Trophoblast cell (in vitro differentiated cells and primary cell): ENCODE measurements at places on chromosomes 16 and 17.

GRCh38 chr16:69143116-69143515 is 10.7 kb downstream of the UTP4 start:
- no peak for DNase-seq

GRCh38 chr17:71849783-71850768 is 270.7 kb upstream of the SOX9 start:
- no peak for DNase-seq

DNA sequence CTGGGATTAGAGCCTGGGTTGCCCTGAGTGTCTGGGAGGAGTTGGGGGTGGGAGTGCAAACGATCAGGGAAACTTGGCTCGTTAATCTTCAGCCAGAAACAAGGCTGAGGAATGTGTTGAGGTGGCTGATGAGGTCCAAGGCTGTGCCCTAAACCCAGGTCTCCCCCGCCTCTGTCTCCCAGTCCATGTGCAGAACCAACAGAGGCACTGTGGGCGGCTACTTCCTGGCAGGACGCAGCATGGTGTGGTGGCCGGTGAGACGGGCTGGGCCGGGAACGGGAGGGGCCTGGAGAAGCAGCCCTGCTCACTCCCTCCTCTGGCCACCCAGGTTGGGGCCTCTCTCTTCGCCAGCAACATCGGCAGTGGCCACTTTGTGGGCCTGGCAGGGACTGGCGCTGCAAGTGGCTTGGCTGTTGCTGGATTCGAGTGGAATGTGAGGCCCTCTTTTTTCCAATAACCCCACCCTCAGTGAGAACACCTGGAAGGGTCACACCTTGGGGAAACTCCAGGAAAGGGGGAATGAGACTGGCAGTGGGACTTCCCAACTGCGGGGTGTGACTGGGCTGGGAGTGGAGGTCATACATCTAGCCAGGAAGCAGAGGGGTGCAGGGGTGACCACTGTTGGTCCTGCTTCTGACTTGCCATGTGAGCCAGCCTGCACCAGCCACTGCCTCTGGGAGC is 1.7 kb downstream of the SLC5A2 start:
- DNase-seq = no peak

DNA sequence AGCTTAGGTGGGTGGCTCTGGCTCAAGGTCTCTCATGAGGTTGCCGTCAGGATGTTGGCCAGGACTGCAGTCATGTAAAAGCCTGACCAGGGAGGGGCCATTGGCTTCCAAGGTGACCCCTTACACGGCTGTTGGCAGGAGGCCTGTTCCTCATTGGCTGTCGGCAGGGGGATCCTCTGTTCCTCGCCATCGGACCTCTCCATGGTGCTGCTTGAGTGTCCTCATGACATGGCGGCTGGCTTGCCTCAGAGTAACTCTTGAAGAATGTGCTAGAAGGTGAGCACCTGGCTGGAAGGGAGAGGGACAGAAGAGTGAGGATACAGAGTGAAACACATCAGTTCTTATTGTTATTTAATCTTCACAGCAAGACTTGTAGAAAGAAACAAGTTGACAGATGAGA is 4.7 kb upstream of the RPRML start:
- no peak for DNase-seq

- DNase-seq = no peak
Observed at GRCh38 chr17:17826342-17826713, 10.5 kb downstream of the SREBF1 start.

DNA sequence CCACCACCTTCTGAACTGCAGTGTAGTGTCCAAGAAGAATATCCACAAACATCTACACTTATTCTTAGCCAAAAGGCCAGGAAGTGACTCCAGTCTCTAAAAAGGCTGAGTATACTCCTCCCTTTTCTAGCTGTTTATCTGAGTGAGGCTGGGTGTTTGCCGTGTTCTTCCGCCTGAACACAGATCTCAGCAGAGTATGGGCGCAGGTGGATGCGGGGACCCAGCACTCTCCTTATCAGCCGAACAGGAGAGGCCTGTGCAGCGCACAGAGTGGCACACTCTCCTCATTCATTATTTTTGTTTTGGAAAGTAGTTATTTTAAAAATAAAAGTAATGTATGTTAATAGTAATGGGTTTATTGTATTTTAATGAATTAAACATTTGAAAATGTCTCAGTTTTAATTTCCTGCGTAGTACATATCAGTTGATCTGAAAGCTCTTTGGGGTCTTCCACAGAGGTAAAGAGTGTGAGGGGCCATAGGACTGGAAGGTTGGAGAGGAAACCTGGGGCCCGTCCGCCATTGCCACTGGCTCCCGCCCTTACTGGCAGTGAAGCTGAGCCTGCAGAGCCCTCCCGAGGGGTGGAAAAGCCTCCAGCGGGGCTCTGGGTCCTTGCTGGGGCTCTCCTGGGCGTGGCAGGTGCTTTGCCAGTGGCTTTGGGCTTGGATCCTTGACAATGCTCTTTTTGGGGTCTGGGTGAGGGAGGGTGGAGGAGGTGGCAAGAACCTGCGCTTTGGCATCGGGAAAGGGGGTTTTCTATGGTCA is 53.8 kb downstream of the PDPK1 start:
- DNase-seq = no peak

DNA sequence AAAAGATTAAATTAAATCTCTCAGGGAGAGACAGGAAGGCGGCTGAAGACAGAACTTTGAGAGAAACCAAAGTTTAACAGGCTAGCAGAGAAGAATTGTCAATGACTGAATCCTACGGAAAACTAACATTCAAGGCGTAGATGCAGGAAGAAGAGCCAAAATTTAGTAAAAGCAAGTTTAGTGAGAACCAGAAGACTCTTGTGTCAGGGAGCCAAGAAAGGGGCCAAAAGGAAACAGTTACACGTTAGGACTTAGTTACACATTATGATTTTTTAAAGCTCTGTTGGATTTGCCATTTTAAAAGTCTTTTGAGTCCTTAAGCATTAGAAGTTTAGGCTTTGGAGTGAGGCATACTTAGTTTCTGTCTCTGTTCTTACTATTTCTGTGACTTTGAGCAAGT is 164.6 kb downstream of the CHD9 start:
- DNase-seq = no peak

- no peak for DNase-seq
Observed at GRCh38 chr17:80146121-80147034, 550 bp downstream of the EIF4A3 start.

DNA sequence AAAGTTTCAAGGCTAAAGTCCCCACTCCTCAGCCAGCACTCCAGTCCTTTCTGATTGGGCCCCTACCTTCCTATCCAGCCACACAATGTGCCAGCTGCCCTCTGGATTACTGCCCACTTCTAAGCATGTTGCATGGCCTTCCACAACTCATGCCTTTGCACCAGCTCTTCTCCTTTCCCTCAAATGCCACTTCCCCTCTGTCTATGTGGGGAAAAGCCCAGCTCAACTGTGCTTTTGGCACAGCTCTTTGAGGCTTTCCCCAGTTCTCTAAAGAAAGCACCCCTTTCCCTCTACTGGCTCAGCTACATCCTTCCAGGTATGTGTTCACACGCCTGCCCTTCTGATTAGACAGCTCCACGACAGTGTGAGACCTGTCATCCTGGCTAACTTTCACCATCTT is 18.5 kb downstream of the GTF3C1 start:
- no peak for DNase-seq

GRCh38 chr17:1379930-1380313 is 20.1 kb downstream of the YWHAE start:
- DNase-seq = no peak

DNA sequence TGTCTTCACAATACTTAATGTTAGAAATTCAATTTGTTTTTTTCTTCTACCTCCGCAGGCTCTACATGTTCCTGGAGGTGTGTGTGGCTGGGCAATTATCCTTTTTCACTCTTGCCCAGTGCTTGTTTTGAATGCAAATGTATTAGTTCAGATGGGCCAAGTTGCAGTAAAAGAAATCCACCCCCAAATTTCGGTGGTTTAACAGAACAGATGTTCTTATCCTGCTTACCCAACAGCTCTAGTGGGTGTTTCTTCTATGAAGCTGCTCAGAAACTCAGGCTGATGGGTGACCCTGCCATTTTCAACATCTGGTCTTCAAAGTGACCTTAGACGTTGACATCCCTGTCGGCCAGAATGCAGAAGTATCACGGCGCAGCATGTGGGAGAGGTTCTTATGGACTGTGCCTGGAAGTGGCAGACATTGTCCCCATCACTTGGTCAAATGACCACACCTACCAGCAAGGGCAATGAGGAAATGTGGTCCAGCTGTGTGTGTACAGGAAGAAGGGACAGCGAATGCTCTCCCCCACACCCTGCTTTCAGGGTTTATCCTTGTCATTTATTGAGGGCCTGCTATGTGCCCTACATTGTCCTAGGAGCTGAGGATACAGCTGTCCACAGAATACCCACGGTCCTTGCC is 157.3 kb downstream of the CDH13 start:
- no peak for DNase-seq

DNA sequence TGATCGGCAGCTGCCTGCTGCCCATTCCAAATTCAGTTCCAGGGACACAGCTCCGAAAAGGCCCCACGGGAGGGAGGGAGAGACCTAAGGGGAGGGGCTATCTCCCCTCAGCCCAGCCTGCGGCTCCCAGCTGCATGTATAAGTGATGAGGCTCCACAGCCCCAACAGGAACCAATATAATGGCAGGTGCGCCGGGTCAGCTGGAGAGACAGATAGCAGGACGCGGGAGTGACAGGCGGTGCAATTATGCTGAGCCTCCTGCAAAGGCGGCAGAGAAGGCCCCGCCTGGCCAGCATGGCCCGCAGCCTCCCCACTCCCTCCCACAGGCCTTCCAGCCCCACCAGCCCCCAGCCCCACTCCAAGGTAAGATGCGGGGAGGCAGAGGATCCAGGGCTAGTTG is 8.1 kb upstream of the C1QL1 start:
- peak; percentile 46 for DNase-seq

- no peak for DNase-seq
Observed at GRCh38 chr16:83998091-83998490, 30.0 kb downstream of the NECAB2 start.

DNA sequence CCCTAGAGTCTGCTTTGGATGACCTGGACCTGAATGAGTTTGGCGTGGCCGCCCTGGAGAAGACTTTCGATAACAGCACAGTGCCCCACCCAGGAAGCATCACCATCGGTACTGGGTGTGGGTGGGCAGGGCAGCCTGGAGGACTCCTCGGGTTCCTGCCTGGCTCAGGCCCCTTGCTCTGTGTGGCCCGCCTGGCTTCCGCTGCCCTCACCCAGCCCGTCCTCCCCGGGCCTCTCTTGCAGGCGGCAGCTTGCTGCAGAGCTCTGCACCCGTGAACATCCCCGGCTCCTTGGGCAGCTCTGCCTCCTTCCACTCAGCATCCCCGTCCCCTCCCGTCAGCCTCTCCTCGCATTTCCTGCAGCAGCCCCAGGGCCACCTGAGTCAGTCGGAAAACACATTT is 24.5 kb downstream of the UNC13D start:
- DNase-seq = no peak

DNA sequence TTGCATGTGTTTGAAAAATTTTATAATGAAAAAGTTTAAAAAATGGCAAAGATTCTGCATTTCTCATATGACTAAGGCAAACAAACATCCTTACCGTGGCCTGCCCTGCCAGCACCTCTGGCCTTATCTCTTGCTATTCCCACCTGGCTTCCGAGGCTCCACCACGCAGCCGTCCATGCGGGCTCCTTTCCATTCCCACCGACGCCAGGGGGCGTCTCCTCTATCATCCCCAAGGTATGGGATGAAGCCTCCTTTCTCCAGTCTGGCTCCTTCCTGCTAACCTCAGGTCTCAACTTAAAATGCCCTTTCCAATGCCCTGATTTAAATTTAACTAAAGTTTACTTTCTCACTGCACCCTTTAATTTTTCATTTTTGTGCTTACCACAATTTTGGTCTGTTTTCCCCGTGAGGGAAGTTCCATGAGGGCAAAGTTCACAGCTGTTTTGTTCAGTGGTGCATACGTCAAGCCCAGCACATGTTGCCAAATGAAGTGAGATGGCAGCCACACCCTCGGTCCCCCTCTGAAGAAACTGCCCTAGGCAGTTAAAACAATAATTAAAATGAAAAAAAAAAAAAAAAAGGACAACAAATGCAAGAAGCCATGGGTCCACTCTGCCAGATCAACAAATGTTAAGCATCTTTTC is 13.3 kb upstream of the SDK2 start:
- DNase-seq = peak; percentile 96

DNA sequence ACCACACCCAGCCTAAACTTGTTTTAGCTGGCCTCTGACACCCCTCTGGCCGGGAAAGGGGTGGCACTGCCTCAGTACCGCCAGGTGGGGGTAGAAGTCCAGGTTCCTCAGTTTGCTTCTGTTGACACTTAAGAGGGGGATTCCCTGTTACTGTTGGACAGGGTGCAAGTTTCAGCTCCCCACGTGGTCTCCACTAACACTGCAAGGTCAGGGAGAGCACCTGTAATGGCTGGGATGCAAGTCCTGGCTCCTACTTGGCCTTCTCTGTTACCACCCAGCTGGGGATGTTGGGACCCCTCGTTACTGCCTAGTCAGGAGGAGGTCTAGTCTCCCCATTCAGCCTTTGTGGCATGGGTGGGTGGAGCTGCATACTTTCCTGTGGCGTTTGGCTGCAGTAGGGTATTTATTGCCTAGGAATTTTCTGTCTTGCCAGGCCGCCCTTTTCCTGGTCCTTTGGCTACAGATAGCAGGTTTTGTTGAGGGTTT is 10.6 kb upstream of the MFAP4 start:
- no peak for DNase-seq

DNA sequence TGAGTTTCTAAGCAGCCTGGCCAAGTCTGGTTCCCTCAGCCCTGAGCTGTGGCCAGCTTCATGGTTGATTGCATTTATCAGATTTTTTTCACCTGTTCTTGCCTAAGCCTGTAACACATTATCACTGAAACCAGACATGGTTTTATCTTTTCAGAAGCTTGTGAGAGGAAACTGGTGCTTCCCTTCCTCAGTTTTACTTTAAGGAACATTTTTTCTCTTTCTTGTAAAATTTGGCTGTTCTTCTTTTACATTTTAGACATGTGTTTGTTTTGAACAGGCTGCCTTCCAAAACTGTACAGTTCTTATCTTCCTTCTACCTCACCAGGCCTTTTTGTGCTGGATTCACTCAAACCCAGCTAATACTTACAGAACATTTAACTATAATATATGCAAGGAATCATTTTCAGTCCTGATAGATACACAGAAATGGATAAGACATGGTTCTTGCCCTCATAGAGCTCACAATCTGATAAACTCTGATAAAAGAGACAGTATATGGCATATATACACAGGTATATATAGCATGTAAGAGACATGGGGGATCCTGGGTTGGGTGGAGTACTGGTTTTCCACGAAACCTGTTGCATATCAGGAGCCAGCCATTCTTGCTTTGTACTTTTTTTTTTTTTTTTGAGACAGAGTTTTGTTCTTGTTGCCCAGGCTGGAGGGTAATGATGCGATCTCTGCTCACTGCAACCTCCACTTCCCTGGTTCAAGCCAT is 44.5 kb downstream of the ZNRF1 start:
- no peak for DNase-seq

- no peak for DNase-seq
Observed at GRCh38 chr16:15732416-15732815, 82.4 kb downstream of the NDE1 start.
